NCI-H2171 (cell line): ENCODE measurements at places on chromosomes 13 and 19.

DNA sequence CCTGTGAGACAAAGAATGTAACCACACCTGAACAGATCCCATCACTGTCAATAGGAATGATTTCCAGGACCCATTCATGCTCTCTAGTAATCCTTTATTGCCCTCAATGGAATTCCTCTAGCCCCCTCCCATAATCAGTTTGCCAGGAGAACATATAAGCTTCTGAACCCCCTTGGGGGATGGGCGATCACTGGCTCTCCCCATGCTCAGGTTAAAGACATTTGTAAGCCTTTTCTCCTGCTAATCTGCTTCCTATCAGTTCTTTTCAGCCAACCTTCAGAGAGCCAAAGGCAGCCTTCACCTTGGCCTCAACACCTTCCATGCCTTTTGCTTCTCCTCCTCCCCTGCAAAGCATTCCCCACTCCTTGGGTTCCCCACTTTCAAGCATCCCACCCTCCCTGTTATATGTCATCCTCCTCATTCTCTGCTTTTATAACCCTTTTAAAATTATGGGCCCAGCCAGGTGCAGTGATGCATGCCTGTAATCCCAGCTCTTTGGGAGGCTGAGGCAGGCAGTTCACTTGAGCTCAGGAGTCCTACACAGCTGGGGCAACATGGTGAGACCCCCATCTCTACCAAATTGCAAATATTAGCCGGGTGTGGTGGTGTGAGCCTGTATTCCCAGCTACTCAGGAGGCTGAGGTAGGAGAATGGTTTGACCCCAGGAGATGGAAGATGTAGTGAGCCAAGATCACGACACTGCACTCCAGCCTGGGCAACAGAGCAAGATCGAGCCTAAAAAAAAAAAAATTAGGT lies 12.4 kb downstream of the DPRX start:
- no peak for DNase-seq

DNA sequence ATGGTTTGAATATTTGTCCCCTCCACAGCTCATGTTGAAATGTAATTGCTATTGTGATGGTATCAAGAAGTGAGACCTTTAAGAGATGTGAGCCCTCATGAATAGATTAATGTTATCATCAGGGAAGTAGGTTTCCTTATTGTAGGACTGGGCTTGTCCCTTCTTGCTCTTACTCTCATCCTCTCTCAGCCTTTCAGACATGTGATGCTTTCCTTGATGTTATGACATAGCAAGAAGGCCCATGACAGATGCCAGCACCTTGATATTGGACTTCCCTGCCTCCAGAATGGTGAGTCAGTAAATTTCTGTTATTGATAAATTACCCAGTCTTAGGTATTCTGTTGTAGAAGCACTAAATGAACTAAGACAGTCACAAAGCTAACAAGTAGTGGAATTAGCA lies 5.7 kb upstream of the ZMYM2 start:
- no peak for DNase-seq

GRCh38 chr13:79593641-79594275 lies 112.8 kb downstream of the NDFIP2 start:
- no peak for DNase-seq

GRCh38 chr13:49821216-49822009 lies 28.9 kb upstream of the KPNA3 start:
- DNase-seq: no peak

- DNase-seq: no peak
Measured at GRCh38 chr13:74819549-74819948, 662.4 kb downstream of the TBC1D4 start.

GRCh38 chr19:46697204-46697960 lies 19.5 kb downstream of the PRKD2 start:
- peak; percentile 78 for DNase-seq

- no peak for DNase-seq
Measured at GRCh38 chr13:23377983-23378632, 55.4 kb downstream of the SACS start.
